ENCODE measurements at places on chromosomes 4 and X. TPM values are rescaled to one million over a fixed set of nuclear protein-coding genes. Genes with fewer than 3 reads are reported as not detected.

DNA sequence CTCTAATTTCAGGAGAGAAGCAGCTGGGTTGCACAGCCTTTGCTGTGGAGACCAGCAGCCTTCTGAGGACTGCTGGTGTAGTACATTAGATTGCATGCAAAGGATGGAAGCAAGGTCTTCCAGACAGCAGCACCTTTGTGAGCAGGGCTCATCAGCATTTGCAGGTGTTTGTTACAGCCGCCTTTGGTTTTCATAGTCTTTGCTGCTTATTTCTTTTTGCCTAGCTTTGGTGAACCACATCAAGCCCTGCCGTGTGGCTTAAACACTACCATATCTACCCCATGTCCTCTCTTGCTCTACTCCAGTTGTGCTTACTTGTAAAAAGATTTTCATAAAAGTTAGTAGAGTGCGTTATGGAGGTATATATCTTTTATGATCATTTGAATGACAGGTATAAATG, 57.5 kb downstream of the MTM1 start:
- DNase-seq = no peak

GRCh38 chr4:25367004-25367621, 9.9 kb upstream of the ANAPC4 start:
- peak; percentile 70 for DNase-seq

DNA sequence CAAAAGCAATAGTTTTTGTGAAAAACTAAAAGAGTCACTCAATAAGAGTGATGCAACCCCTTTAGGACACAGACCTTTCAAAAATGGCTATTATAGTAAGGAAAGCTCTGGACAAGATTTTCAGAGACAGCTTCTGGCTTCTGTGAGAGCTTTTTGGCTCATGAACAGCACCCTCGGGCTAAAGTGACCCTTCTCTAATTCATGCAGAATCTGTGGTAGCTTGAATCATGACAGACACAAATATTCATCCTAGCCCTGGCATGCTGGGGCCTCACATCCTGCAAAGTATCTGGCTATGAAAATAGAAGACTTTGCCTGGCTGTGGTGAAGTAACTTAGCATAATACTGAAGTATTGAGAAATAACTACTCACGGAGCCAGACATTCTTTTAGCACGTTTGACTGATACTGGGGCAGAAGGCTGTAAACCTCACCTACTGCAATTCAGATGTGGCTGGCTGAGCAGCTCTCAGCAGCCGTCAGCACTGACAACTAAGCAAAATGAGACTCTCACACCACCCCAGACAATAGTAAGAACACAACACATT, 327.3 kb downstream of the MAPK10 start:
- DNase-seq = peak; percentile 89

DNA sequence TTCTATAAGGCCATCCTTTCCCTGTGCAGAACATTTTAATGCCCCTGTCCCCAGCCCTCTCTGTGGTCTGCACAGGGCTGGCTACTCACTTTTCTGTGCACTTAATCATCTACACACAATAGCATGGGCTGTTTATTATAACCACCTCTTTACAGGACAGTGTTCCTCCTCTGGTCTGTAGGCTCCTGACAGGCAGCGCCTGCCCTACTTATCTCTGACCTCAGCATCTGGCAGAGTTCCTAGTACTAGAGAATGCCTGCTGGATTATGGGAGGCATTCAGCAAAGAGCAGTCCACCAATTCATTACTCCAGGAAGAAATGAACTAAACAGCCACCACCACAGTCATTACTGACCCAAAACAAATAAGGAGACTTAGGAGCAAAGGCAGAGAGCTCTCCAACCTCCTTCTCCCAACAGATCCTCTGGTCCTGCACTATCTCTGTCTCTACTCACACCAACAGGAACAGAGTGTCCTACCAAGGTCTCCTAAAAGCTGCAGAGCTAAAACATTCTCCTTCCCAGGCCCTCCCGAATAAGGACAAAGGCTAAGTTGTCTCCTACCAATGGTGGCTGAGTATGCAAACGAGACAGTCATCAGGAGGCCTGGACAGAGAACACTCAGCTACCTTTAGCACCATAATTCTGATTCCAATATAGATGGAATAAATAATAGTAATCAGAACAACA, 279.2 kb downstream of the QDPR start:
- DNase-seq = peak; percentile 62

DNA sequence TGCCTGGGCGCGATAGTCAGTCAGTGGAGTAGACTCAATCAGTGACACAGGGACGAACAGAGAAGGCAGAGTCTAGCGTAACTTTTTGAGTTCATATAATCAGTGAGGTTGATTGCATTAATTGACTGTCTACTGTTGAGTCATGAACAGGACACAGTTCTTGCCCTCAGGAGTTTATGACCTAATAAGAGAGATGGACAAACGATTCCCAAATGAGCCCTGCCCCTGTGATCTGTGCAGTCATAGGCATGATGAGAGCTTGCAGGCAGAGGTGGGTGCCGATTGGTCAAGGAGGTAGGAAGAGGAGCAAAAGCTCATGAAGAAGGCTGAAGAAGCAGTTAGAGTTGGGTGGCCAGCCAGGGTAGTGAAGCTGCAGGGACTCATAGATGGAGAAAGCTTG, 57.1 kb downstream of the ADD1 start:
- no peak for DNase-seq

Gene MAGEA10
- not detected for total RNA-seq

Gene TBC1D8B
- total RNA-seq = 13.8 TPM

Gene SLC4A4
- total RNA-seq = 12.5 TPM

Gene WNK3
- 0.64 TPM for total RNA-seq

All from fibroblast of villous mesenchyme (primary cell).